ENCODE measurements at places on chromosomes 7 and 10.

GRCh38 chr7:157715938-157716280, 379.1 kb downstream of the DNAJB6 start:
- no peak for DNase-seq

DNA sequence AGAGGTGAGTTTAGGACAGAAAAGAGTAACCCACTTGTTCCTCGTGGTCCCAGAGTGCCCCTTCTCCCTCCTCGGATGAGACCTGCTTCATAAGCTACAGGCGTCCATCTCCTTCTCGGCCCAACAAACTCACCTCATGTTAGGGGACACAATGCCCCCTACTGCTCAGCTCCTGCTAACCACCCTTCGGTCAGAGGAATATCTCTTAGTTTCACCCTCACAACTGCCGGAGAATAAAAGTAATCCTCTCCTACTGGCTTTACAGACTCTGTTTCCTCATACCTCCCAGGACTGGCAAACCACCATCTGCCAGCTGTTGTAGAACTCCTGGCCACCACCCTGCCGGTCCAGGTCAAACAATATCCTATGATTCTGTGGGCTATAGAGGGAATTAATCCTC, 3.2 kb downstream of the AKR1B15 start:
- DNase-seq = no peak

DNA sequence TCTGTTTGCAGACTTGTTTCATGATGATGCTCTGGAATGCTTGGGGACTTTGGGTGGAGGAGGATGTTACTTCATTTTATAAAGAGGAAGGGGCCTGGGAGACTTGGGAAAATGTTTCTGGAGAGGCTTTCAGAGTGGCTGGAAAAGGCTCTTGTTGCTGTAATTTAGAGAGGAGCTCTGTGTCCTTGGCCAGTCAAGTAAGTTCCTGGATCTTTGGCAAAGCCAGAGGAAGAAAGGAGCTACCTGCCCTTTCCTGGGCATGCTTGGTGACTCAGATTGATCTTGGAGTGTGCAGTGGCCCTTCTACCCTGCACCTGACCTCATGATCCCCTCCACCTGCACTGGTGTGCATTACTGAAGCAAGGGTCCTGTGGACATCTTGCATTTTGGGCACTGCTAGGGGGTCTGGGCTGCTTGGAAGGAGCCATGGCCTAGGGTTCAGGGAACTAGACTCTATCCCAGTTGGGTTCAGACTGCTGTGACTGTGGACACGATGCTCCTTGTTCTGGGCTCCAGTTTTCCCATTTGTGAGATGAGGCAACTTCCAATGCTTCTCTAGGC, 56.1 kb downstream of the ADCYAP1R1 start:
- no peak for DNase-seq

GRCh38 chr7:27631391-27631790, 31.3 kb downstream of the HIBADH start:
- no peak for DNase-seq

DNA sequence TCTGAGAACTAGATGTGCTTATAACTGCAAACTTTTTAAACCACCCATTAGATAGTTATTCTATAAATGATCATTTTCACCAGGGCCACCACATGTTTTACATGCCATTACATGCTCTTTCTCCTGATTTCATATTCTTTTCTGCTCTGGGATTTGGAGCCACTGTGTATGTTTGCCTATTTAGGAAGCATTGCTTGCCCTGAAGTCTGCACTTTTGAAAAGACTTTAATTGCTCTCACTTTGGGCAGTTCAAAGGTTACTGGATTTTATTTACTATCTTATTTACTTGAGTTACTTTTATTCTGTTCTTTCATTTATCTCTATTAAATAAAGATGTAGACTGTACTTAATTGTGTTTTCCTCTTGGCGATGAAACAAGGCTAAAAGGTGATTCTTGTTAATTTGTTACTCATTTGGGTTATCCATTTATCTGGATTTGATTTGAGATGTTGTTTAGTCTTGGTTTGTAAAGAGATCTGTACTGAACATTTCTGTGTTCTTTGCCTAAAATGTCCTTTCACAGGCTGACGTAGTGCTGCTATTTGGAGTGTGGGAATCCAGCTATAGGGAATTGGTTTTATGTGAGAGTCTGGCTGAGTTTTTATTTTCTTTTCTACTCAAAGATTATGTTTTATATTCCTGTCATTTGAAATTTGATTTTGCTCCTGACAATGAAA, 88.8 kb downstream of the SUGCT start:
- DNase-seq = no peak
